Activated CD4-positive, alpha-beta T cell treated with anti-CD3 and anti-CD28 coated beads, Interleukin-2, amount 50 U/mL, for 48 hours (primary cell): ENCODE measurements at places on chromosomes 12 and 14.

GRCh38 chr12:53244337-53244736 is 12.3 kb upstream of the RARG start:
- no peak for DNase-seq

DNA sequence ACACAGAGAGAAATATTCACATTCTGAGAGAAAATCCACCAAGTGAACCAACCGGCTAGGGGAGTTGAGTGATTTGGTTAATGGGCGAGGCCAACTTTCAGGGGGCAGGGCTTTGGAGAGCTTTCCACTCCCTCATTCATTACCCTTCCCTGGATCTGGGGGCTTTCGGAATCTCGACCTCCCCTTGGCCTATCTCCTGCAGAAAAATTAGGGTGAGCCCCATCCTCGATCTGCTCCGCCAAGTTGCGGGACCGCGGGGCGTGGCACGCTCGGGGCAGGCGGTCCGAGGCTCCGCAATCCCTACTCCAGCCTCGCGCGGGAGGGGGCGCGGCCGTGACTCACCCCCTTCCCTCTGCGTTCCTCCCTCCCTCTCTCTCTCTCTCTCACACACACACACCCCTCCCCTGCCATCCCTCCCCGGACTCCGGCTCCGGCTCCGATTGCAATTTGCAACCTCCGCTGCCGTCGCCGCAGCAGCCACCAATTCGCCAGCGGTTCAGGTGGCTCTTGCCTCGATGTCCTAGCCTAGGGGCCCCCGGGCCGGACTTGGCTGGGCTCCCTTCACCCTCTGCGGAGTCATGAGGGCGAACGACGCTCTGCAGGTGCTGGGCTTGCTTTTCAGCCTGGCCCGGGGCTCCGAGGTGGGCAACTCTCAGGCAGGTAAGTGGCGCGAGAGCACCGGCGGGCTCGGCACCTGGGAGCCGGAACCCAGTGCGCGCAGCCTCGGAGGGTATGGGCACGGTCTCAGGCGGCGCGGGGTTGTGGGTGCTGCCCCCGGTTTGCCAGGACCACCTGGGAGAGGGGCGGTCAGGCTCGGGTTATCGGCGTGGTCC is at the start of gene ERBB3:
Gene ERBB3 (plus strand): TSS at position 443 of the 833 bp plus-strand sequence. CDS start 136 bp downstream, at position 579.
- peak; percentile 82 for DNase-seq

DNA sequence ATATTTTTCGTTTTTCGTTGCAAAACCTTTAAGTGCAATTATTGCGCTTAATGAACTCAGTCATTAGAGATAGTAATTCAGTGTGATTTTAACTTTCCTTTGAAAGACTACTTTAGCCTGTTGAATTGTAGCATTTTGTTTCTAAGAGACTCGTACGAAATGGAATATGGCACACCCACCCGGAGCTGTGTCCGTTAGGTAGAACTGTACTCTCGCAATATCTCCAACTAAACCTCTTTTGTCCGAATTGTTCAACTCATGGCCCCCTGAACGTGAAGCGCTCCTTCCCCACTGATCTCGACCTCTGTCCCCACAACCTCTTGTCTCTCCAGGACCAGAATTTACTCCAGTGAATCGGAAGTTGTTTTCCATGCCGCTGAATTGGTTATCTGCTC is 800 bp downstream of the PCNX4 start:
- DNase-seq: no peak

GRCh38 chr12:114248527-114248926 is 157.4 kb downstream of the TBX5 start:
- DNase-seq: no peak

DNA sequence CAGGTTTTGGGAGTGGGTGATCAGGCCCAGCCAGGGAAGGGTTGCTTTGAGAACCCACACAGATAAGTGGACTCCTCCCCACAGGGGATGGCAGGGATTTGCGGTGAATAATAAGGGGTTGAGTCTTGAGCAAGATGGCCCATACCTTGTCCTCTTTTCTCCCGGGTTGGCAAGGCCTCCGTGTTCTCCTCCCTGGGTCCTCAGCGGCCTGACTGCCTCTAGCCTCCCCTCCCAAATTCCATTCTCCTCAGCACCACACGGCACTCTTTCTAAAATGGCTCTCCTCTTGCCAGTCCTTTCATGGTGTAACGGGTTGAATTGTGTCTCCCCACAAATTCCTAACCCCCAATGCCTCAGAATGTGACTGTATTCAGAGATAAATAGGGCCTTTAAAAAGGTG is 70.0 kb downstream of the CHST11 start:
- no peak for DNase-seq

DNA sequence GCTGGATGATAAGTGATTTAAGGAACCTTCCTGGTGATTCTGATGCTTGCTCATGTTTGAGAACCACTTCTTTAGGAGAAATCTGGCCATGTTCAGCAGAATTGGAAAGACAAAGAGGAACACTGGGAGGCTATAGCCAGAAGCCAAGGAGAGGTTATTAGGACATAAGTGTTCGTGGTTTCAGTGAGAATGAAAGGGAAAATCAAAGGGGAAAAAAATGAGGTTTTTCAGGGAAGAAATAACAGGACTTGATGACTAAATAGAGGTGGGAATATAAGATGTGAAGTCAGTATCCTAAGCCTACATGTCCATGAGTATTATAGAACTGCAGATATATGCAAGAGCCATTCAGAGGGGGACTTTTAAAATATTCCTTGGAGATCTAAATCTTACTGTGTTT is 95.6 kb downstream of the DAAM1 start:
- DNase-seq: no peak

DNA sequence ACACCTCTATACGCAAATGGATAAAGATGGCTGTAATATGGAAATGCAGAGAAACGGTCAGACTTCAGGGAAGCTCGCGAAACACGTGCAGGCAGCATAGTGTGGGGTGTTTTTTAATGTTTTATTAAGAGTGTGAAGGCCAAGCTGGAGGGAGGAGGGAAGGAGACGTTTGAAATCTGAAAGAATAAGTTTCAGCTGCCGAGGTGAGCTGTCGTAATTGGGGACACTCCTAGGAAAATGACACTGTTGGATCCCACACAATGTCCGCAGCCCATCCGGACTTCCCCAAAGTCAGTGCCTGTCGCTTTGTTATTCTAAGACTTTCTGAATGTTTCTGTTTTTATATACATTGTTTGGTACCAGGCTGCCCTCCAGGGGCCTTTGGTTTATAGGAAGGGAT is 8.3 kb downstream of the FZD10 start:
- no peak for DNase-seq

GRCh38 chr12:48454667-48455066 is 17.7 kb upstream of the ANP32D start:
- DNase-seq: no peak

DNA sequence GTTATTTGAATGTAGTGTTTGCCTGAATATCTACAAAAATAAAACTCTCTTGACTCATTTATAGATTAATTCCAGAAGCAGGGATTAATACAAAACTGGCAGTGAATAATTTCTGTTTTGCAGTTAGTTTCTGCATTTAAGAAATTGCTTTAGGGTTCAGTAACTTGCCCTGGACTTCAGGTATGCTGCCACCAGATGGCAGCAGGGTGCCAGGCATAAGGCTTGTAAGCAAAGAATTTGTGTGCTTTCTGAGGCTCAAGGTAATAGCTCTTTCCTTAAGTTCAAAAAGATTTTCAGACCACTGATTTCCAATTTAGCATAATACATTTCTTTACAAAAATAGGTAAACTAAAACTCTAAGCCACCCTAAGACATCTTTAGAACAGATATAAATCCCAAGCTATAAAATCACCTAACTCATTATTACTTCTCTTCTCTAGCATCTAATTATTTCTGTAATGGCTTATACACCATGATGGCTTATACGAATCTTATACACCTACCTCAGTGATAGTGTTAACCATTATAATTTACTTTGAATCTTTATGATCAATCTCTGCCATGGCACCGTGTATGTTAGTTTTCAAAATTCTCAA is 398.3 kb downstream of the APAF1 start:
- peak; percentile 52 for DNase-seq

GRCh38 chr12:2234646-2235350 is 182.0 kb downstream of the CACNA1C start:
- DNase-seq: no peak

DNA sequence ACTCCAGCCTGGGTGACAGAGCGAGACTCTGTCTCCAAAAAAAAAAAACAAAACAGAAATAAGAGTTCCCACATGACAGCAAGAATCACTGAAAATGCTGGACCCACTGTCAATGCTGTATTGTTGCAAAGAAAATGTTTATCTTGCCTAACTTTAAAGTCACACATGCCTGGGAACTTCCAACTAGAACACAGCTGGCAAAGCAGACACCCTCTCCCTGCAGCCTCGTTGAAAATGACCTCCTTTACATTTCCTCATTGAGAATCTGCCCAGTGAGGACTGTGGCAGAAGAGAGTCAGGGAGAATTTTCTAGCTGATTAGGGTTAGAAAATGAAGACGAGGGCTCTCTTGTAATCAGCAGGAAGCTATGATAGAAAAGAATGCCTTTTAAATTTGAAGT is 42.8 kb upstream of the TCL1A start:
- DNase-seq: no peak

- no peak for DNase-seq
Observed at GRCh38 chr14:94601884-94602391, 10.3 kb upstream of the SERPINA3 start.

- no peak for DNase-seq
Observed at GRCh38 chr12:113440336-113440735, 18.2 kb downstream of the SDSL start.

DNA sequence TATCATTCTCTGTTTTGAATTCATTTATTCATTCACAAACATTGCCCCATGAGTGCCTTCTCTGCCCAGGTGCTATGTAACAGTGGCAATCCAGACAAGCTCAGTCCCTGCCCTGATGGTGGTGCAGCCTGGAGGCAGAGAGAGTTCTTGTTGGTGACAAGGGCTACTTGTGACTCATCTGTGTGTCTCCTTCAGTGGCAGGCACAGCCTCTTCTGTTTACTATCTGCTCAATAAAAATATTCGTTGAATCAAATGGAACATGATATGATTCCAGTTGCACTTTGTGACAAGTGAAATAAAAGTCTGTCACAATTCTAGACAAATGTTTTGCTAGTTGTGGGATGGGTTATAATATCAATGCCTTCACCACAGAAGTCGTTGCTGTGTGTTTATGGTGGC is 20.6 kb upstream of the CPM start:
- DNase-seq: no peak

- DNase-seq: no peak
Observed at GRCh38 chr12:41558671-41559070, 370.6 kb downstream of the PDZRN4 start.

GRCh38 chr12:117674313-117674712 is 294.5 kb downstream of the KSR2 start:
- DNase-seq: no peak

GRCh38 chr14:99937475-99938244 is 127.6 kb upstream of the EVL start:
- no peak for DNase-seq

- no peak for DNase-seq
Observed at GRCh38 chr14:62015243-62015642, 253.0 kb downstream of the SNAPC1 start.

- no peak for DNase-seq
Observed at GRCh38 chr14:86777963-86778602, 1214.9 kb downstream of the GALC start.

GRCh38 chr12:131511391-131511802 is 199.5 kb upstream of the SFSWAP start:
- peak; percentile 53 for DNase-seq

GRCh38 chr12:49832836-49833421 is 4.7 kb upstream of the NCKAP5L start:
- DNase-seq: no peak

- no peak for DNase-seq
Observed at GRCh38 chr12:114430306-114430705, 24.4 kb upstream of the TBX5 start.

DNA sequence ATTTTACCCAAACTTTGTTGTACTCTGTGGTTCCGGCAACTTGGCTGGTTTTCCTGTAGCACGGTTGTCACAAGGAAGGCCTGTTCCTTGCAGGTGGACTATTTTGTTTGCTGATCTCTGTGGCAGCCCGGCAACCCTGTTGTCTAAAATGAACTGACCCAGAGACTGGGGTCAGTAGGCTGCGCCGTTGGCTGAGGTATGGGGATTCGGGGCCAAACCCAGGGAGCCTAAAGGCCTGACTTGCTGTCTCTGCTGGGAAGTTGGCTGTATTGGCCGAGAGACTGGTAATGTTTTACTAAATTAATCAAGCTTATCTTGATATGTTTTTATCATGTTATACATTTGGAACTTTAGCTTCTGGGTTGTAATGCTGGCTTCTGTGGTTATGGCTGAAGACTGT is 13.8 kb downstream of the SMIM41 start:
- no peak for DNase-seq

DNA sequence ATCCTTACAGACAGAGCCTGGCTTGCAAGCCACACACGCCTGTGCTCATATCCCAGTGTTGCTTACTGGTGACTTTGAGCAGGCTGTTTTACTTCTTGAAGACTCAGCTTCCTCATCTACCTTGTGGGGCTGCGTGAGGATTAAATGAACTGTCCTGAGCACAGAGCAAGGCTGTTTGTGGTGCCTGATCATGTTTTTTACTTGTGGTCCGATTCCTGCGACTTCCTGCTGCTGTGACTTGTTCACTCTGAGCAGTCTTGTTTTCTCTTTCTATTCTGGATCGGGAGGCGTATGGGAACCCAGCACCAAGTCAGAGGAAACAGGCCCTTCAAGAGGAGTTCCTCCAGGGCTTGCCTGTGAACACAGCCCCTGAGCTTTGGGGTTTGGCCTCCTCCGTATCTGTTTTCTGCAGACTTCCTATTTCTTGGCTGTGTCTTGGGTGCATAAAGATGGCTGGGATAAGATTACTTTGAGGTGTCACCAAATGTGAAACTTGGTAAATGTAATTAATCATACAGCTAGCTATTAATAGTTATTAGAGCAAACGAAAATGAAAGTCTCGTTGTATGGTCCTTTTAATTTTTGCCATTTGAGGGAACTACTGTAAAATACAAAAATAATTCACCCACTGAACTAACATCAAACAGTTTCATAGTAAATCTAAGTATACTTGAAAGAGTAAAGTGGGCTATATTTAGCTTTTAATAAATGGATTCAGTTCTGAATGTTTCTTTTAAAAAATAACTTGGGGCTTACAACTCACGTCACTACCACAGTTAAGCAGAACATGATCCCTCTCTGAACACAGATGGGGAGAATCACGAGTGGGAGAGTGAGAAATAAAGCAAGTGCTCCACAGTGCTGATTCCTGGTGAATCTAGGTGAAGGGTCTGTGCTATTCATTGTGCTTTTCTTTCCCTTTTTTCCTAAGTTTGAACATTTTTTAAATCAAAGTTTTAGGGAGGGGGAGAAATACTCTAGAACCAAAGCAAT is 251.5 kb downstream of the FOXN3 start:
- no peak for DNase-seq

GRCh38 chr14:72633551-72633950 is 260.4 kb downstream of the DPF3 start:
- DNase-seq: no peak

- DNase-seq: peak; percentile 28
Observed at GRCh38 chr14:50320283-50320682, 8.2 kb downstream of the DMAC2L start.

GRCh38 chr14:56378046-56378445 is 201.6 kb upstream of the TMEM260 start:
- DNase-seq: no peak

DNA sequence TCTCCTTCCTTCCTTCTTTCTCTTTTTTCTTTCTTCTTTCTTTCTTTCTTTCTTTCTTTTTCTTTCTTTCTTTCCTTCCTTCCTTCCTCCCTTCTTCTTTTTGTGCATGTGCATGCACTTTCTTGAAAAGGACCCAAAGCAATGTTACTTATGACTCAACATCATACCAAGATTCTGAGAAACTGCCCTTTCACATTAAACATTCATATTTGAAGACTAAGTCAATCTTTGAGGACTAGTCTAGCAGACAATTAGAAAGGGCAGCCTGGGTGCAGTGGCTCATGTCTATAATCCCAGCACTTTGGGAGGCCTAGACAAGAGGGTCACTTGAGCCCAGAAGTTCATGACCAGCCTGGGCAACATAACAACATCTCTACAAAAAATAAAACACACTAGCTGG is 212.8 kb upstream of the KITLG start:
- DNase-seq: no peak
